HS-5 (cell line): ENCODE measurements at places on chromosomes 2 and 18.
A peak's percentile ranks its signal among the peaks of the same experiment; 100 is the strongest.

DNA sequence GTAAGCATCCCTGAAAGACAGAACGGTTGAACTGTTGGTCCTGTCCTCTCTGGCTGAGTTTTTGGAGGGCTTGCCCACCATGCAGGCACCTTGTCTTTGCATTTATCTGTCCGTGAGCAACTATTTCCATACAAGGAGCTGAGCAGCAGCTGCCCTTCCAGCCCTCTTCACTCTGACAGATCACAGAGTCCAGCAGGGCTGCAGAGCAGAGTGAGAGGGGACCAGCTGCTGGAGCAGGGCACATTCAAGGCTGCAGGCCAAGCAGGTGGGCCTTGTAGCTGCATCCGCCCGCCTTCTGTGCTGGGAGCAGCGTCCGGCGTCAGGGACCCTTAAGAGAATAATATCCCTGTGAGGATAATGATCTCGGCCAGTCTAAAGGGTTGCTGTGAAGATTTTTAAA, 9.5 kb downstream of the SMYD1 start:
- DNase-seq = no peak

- DNase-seq = peak; percentile 87
Measured at GRCh38 chr2:146124741-146125140, 1604.8 kb upstream of the ZEB2 start.

DNA sequence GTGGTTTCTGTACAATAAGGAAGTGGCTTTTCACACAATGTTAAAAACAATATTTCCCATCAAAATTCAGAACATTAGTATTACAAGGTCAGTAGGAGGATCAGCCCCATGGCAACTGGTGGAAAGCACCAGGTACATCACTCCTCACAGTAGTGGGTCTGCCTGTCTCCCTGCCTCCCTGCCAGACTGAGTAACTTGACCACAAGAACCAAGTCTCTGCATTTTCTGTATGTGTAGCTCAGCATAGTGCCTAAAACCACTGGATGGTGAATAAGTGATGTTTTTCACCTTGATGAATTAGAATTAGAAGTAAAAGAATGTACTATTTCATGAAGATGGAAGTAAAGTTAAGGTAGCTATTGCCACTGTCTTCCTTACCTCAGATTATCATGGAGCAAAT, 4.1 kb upstream of the WDR7 start:
- no peak for DNase-seq

DNA sequence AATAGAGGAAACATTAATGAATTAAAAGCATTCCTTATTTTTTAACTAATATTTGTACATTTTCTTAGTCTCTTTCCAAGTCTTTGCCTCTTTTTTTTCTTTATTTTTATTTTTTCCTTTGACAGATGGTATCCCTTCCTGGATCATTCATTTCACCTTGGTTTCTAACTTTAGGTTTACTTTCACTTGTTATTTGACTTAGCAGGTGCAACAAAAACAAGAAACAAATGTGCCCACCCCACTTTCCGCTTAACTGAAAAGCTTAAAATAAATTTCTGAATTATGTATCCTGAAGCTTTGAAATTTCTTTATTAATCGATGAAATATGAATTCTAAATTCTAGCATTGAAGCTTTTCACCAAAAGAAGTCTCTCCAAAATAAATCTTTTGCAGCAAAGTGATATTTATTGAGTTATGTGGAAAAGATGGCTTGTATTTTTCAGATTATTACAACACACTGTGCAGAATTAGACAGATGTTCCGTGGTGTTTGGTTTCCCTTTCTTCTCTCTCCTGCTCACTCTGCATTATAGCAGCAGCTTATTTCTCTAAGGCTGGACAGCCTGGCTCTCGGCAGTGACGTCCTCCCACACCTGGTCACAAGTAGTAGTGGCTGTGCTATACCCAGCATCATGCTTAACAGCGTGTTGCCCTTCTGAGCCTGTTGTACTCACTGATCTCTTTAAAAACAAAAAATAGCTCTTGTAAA, 99.1 kb upstream of the ZNF397 start:
- DNase-seq = no peak

GRCh38 chr2:216914491-216914890, 54.6 kb upstream of the TNP1 start:
- DNase-seq = no peak

DNA sequence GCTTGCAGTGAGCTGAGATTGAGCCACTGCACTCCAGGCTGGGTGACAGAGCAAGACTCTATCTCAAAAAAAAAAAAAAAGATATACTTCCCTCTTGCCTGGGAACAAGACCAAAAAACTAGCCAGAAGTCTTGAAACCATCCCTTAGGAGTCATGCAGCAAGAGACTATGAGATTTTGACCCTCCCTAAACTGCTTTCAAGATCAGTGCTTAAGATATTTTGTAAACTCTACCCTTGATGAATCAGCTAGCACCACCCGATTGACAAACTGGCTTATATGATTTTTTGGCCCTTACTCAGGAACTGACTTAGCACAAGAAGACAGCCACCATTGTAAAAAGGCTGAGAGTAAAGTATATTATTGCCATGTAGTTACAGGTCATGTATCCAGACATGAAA, 3.8 kb downstream of the SULT1C3 start:
- peak; percentile 32 for DNase-seq

GRCh38 chr2:218312267-218312756, 20.0 kb upstream of the TMBIM1 start:
- no peak for DNase-seq

- DNase-seq = no peak
Measured at GRCh38 chr2:36579297-36579664, 18.7 kb downstream of the FEZ2 start.

- DNase-seq = no peak
Measured at GRCh38 chr2:188557081-188557480, 265.4 kb downstream of the GULP1 start.

DNA sequence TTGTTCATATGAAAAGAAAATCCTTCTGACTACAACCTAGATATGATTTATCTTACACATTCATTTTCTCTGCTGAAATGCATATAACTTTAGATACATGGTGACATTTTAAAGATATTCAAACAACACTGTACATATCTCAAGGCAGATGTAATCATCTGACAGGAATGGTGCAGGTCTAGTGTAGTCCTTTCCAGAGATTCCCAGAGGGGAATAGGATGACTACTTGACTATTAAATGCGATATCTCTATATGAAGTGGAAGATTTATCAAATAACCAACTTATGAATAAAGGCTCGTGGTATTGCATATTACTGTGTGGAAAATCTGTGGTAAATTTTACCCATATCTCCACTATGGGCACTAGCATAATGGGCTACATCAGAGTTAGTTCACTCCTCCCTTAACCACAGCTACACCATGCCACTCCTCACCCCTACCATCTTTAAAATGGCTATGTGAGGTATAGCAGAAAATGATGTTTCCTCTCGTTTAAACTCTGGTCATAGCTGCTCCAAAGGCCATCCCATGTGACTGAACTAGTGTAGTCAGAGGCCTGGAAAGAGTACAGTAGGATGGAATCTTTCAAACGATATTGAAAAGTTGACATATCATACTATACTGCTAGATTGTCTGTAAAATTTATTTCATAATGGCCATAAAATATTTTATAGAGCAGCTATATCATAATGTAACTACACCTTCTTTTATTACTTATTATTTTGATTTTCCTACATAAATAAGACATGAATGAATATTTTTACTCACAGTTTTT, 9.1 kb upstream of the ITPRID2 start:
- no peak for DNase-seq

GRCh38 chr18:31303771-31304170, 14.2 kb upstream of the DSG1 start:
- DNase-seq = peak; percentile 31

GRCh38 chr18:48862132-48862531, 88.6 kb downstream of the SMAD7 start:
- no peak for DNase-seq

GRCh38 chr2:101524806-101525430, 50.0 kb upstream of the RFX8 start:
- DNase-seq = no peak

DNA sequence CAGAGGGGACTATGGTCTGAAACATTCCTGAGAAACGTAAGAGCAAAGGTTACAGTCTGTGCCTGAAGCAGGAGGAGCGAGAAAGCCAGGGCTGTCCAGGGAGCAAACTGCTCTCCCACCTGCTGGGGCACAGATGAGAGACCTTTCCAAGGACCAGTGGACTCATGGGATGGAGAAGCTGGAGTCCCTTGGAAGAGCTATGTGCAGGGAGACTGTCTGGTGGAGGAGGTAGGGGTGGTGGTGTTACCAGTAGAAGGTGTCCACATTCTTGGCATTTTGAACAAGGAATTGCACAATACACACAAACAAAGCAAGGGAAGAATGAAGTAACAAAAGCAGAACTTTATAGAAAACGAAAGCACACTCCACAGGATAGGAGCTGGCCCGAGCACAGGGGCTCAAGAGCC, 97.9 kb upstream of the CYRIA start:
- no peak for DNase-seq

DNA sequence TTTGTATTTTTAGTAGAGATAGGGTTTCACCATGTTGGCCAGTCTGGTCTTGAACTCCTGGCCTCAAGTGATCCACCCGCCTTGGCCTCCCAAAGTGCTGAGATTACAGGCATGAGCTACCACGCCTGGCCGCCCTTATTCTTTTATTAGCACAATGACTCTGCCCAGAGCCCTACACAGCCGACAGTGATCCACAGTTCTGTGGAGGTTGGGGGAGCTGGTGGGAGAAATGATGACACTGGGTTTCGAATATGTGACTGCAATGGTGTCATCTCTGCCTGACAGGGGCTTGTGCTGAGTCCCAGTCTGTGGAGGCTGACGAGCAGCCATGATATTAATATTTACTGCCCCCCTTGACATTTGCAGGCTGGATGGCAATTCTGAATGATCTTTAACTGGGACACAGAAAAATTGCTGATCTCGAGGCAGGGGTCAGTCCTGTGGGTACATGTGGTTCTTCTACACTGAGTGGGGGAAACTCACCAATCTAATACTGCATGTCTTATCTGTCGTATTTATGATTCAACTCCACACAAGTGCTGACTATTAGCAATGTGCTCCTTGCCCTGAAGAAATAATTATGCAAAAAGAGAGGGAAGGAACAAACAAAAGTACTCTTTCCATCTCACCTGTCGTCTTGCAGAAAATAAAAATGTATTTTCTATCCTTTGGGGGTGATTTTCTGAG, 6.3 kb upstream of the CTAGE1 start:
- no peak for DNase-seq

DNA sequence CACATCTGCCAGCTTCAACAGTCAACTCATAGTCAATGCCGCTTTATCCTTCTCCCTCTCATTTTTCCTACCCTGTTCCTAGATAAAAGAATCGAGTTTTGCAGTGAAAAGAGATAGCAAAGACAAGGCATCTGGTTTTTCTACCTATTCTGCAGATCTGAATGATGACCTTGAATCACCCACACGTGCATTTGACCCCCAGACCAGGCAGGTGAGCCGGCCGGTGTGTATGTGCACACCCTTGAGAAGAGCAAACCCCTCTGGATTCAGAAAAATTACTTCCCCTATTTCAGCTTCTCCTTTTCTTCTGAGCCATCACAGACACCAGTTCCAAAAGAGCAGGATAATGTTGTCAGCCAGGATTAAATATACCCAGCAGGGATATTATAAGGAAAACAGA, 115.6 kb upstream of the ST6GAL2 start:
- DNase-seq = no peak

- no peak for DNase-seq
Measured at GRCh38 chr2:159856760-159857159, 58.8 kb upstream of the CD302 start.

- no peak for DNase-seq
Measured at GRCh38 chr2:233760043-233760442, at the start of gene UGT1A1. Gene UGT1A1, plus strand, starts transcription at chr2:233760270. Its CDS starts 18 bp downstream, at chr2:233760288.

DNA sequence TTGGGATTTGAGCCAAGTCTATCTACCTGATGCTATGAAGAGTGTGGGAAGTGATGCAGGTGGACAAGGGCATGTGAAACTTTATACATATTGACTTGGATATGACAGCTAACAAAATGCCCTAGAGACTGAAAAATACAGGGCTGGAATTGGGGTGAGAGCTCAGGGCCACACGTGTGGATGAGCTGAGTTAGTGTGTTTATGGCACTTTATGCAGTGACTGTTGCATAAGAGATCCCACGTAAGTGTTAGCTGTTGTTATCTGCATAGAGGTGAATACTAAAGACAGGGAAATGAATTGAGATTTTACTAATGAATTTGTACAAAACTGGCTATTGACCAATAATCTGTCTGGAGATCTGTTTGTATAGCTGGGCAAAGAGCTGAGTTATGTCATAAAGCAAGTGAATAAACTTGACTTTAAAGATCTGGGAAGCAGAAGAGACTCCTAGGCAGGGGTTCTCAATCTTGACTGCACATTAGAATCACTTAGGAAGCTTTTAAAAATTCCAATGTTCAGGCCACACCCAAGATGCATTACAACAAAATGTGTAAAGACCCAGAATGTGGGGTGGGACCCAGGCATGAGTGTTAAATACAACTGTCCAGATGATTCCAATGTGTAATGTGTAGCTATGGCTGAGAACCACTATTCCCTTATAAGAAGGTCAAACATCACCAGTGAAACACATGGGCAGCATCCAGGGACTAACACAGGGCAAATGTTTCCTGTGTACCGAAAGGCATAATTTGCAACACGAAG, 74.2 kb upstream of the STK17B start:
- DNase-seq = no peak

GRCh38 chr2:118689456-118689855, 158.0 kb downstream of the EN1 start:
- no peak for DNase-seq

DNA sequence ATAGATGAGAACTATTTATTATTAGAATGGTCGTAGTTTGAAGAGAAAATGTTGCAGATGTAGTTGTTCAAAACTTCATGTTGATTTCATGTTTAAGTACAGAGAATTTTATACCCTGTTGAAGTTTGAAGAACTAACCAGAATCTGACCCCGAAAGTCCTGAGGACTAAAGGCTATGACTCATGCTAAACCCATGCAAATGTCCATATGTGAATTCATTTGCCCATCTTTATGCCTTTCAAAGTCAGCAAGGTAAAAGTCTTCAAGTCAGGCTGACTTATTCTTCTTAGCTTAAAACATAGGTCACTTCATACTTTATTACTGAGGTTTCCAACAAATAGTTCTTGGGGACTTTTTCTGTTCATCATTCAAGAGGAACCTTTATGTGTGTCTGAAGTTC, 185.5 kb downstream of the CCDC85A start:
- peak; percentile 24 for DNase-seq

DNA sequence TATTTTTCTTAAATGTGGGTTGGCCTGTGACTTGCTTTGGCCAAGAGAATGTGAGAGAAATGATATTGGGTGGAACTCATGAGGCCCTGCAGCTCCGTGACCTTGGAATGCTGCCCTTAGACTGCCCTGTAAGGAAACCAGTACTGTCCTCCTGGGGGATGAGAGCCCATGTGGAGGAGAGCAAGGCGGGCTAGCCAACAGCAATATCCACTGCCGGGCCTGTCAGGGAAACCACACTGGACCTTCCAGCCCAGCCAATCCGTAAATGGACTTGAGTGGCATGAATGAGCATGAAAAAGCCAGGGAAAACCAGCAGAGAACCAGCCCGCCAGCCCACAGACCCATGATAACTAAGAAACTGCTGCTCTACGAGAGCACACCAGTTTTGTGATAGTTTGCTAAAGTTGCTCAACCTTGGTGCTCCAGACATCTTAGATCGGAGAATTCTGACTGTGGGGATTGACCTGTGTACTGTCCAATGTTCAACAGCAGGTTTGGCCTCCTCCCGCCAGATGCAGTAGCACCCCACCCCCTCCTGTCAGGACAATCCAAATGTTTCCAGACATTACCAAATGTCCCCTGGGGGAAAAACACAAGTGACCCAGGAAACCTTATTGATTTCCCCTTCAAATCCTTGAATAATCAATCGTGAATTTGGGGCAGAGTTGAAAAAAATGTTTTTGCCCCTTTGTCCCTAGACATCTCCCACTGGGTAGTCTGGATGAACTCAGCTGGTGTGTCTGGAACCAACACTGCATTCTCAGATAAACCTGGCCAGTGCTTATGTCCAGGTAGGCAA, 27.2 kb downstream of the ALPK2 start:
- no peak for DNase-seq
